ENCODE measurements at places on chromosomes 12 and 14. TPM values are rescaled to one million over a fixed set of nuclear protein-coding genes. Genes with fewer than 3 reads are reported as not detected.
A peak's percentile ranks its signal among the peaks of the same experiment; 100 is the strongest.

- no peak overlapping the region for H3K4me3 ChIP-seq
- H3K27ac ChIP-seq = no peak overlapping the region
- no peaks in the 10 kb centered on the region for H3K36me3 ChIP-seq
Observed at GRCh38 chr14:89534902-89535685, 118.1 kb upstream of the FOXN3 start.

- no peaks in the 10 kb centered on the region for H3K36me3 ChIP-seq
- no peak for DNase-seq
- H3K27me3 ChIP-seq = no peaks in the 10 kb centered on the region
- no peak overlapping the region for H3K27ac ChIP-seq
Observed at GRCh38 chr14:55458800-55459515, 18.5 kb upstream of the TBPL2 start.

The GUCY2C gene
- total RNA-seq = 85.7 TPM

The CLEC12A gene
- total RNA-seq = 0.27 TPM

GRCh38 chr12:45913631-45914030 is 76.7 kb downstream of the SCAF11 start:
- H3K27me3 ChIP-seq = no peaks in the 10 kb centered on the region
- no peak overlapping the region for H3K27ac ChIP-seq
- no peaks in the 10 kb centered on the region for H3K4me1 ChIP-seq
- H3K4me3 ChIP-seq = no peak overlapping the region
- no peak for DNase-seq

DNA sequence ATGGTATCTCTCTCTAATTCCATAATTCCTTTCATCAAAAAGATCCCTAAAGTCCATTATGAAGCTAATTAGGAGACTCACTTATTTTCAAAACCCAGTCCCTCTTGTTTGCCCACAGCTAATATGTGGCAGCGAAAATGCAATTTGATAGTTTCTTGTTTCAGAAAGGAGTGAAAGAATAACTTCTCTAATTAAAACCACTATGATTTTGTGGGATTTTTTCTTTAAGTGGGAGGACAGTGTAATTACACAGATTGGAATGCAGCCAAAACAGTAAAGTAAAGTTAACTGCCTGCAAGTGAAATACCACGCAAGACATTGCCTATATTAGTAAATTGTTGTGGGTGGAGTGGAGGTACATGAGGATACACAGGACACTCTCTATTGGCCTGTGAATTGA is 50.0 kb downstream of the PTPRO start:
- H3K4me1 ChIP-seq = no peaks in the 10 kb centered on the region
- H3K36me3 ChIP-seq = no peaks in the 10 kb centered on the region
- DNase-seq = no peak
- no peaks in the 10 kb centered on the region for H3K27me3 ChIP-seq
- no peak overlapping the region for H3K4me3 ChIP-seq

- no peak overlapping the region for H3K4me3 ChIP-seq
- H3K4me1 ChIP-seq = no peaks in the 10 kb centered on the region
- H3K27me3 ChIP-seq = no peaks in the 10 kb centered on the region
- H3K27ac ChIP-seq = no peak overlapping the region
- DNase-seq = no peak
Observed at GRCh38 chr14:43981135-43981768, 525.8 kb downstream of the FSCB start.

DNA sequence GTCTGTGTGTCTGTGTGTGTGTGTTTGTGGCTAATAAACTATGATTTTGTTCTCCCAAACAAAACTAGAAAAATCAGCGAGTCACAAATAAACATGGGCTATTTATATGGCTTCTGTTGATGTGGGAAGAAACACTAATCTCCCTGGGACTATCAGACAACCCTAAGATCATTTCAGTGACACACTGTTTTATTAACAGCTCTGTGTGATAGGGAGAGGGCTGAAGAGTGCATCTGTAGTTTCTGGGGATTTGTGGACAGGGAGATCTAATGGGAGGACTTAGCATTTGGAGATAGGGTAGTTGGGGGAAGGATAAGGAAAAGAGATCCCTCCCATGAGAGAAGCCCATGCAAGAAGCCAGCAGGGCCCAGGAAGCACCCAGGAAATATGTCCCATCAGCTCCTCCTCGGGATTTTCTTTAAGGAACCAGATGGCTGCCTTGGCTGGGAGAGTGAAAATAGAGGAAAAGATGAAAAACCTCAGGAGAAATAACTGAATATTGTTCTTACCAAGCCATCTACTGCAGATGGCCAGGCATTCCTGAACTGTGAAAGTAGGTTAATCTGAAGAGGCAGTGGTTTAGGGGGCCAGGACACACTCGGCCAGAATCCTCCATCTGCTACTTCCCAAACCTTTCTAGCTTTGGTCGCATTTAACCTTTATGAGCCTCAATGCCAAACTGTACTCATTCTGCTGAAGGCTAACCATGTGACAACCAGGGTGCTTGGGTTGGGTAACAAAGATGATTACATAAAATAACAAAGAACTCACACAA is 253.4 kb downstream of the BTG1 start:
- no peaks in the 10 kb centered on the region for H3K4me1 ChIP-seq
- H3K36me3 ChIP-seq = no peaks in the 10 kb centered on the region
- H3K27me3 ChIP-seq = no peaks in the 10 kb centered on the region

DNA sequence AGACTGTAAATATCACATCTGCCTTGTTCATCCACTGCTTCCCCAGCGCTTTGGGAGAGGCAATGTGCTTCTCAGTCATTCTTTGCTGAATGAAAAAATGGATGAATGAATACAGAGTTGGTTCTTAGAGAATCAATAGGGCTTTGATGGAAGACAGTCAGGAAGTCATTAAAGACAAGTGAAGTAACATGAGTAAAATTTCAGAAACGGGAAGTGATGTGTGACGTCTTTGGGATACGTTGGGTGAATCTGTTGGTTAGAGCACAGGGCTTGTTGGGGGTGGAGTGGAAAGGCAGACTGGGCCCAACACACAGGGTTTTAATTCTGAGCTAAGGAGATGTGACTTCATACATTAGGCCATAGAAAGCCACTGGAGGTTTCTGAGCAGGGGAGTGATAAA is 39.0 kb upstream of the NRXN3 start:
- no peak overlapping the region for H3K4me3 ChIP-seq
- no peaks in the 10 kb centered on the region for H3K4me1 ChIP-seq
- no peaks in the 10 kb centered on the region for H3K27me3 ChIP-seq
- DNase-seq = no peak
- H3K36me3 ChIP-seq = no peaks in the 10 kb centered on the region

DNA sequence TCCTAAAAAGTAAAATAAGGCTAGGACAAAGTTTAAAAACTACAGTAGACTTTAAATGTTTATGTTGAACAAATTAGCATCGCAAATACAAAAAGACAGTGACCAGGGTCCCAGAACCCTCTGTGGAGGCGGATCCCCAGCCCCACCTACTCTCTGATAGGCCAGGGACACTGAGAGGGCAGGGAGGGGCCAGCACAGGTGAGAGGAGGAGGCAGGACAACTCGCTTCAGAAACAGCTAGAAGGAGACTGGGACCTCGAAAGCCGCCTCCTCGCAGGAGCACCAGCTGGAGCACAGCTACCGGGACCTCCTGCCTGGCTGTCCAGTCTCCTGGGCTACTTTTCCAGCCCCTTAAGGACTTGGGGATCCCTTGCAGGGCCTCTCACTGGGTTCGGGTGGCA is 992 bp downstream of the DNAH10 start:
- peaks cover 23% of the 10 kb centered on the region for H3K27me3 ChIP-seq
- H3K27ac ChIP-seq = no peak overlapping the region
- H3K36me3 ChIP-seq = no peaks in the 10 kb centered on the region
- no peak overlapping the region for H3K4me3 ChIP-seq

DNA sequence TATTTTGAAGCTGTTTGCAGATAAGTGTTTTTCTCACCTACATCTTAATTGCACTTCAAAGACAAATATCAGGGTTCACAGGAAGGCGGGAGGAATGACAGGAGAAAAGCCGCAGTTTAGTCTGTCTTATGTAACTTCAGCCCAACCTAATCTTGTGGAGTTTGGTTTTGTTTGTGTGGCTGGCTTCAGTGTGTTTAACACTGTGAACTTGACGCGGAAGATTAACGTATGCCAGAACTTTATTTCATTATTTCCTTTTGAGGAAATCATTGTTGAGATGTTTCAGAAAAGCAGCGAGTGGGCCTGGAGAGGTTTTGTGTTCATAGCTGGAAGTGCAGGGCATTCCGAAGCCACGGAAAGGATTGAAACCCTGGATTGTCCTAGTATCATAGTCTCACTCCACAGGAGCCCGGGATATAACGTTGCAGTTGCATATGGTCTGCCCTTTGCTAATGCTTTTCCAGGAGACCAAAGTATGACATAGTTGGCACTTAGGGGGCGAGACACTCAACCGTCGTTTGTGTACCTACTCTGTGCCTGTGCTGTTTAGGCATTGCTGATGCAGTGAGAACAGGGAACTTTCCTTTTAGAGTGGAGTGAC is 2.0 kb downstream of the PELI2 start:
- no peak overlapping the region for H3K4me3 ChIP-seq
- H3K4me1 ChIP-seq = peaks cover 10% of the 10 kb centered on the region
- no peak for DNase-seq
- H3K36me3 ChIP-seq = no peaks in the 10 kb centered on the region
- H3K27ac ChIP-seq = peak overlapping the region; percentile 94
- no peaks in the 10 kb centered on the region for H3K27me3 ChIP-seq
